ENCODE measurements at places on chromosomes 16 and 17.

- no peak for DNase-seq
Measured at GRCh38 chr16:66143415-66143814, 223.1 kb upstream of the CDH5 start.

- DNase-seq, result no peak
Measured at GRCh38 chr16:66265048-66265415, 101.5 kb upstream of the CDH5 start.

- peak; percentile 2 for DNase-seq
Measured at GRCh38 chr17:58432806-58433573, 15.7 kb upstream of the RNF43 start.

DNA sequence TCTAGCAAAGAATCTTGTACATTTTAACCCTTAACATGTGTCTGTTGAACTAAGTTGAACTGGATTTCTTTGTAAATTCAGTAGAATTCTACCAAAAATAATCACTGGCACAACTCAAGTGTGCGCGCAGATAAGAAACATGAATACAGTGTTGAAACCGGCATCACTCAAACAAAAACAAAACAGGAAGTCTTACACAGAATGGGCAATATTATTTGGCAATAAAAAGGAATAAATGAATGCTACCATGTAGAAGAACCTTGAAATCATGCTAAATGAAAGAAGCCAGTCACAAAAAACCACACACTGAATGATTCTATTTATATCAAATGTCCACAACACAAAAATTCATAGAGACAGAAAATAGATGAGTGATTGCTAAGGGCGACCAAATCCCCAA is 102.9 kb upstream of the ZFHX3 start:
- DNase-seq, result no peak

DNA sequence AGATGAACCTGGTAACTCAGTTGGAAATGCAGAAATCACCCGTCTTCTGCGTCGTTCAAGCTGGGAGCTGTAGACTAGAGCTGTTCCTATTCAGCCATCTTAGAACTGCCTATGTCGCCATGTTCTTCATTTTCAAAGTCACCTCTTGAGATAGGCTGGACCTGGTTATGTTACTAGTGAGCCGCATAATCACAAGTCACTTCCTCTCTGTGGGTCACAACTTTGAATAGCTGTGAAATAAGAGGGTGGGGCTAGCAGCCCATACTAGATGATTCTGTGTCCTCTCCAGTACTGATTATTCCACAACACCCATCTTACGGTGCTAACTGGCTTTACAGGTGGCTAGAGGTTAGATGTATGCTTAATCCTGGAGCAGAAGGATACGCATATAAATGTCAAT is 74.2 kb downstream of the VPS53 start:
- DNase-seq, result no peak

DNA sequence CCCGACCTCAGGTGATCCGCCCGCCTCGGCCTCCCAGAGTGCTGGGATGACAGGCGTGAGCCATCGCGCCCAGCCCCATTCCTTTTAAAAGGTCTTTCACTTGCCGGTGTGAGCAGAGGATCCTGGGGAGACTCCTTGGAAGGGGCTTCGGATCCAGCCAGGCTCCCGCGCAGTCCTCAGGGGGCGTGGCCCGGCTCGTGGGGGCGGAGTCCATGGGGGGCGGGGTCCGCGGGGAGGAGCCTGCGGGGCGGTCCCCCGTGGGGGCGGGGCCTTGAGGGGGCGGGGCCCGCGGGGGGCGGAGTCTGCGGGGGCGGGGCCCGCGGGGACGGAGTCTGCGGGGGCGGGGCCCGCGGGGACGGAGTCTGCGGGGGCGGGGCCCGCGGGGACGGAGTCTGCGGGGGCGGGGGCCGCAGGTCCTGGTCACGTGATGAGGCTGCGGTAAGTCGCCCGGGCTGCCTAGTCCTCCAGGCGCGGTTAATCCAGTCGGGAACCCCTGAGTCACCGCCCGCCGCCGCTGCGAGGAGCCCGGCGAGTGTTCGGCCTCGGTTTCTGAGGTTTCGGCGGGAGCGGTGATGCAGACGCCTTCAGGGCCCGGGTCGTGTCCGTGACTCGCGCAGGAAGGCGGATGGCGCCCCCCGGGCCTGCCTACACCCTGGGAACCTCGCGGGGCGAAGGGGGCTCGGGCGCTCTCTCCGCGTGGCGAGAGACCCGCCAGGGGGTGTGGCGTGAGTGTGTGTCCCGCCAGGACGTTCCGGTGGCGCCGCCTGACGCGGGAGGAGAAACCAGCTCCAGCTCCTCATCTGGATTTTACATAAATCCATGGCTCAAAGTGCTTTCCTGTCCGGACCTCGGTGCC is 23.6 kb upstream of the ABR start:
- peak; percentile 63 for DNase-seq

- peak; percentile 12 for DNase-seq
Measured at GRCh38 chr16:81237282-81237681, 1.2 kb upstream of the BCO1 start.

GRCh38 chr17:42133461-42134041 is 10.9 kb downstream of the HSPB9 start:
- DNase-seq, result no peak

- no peak for DNase-seq
Measured at GRCh38 chr17:75183999-75184884, 1.5 kb upstream of the SUMO2 start.

DNA sequence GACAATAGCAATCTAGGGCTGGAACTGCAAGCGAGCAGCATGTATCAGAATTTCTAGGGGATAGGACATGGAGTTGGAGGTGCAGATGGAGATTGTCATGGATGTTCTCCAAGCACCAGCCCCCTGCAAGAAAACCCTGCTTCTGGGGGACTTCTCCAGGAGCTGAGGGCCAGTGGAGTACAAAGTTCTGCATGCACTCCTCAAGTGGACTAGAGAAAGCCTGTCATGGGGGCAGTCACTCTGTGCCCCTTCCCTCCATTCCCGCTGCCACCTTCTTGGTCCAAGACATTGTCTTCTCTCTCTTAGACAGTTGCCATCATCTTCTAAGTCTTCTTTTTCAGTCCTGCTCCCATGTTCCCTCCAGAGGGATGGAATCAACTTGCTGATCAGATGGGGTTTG is 87.9 kb downstream of the AIPL1 start:
- no peak for DNase-seq

DNA sequence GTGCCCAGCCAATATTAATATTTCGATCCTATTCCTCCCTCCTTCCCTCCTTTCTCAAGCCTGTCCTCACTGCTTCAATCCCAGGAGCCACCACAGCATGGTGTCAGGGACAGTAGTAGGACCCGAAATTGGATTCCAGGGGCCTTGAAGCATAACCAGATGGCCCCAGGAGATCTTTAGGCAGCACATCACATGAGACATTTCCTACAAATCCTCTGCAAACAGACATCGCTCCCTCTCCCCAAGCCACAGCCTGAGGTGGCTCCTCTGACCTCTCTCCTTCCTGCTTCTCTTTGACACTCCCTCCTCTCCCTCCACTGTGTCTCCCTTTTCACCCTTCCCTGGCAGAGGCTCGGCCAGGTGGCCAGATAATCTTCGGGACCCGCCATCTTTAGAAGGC is 76.6 kb downstream of the BMERB1 start:
- no peak for DNase-seq

- DNase-seq, result peak; percentile 50
Measured at GRCh38 chr17:39704821-39705551, 5.1 kb downstream of the ERBB2 start.

- DNase-seq, result peak; percentile 92
Measured at GRCh38 chr16:64475627-64476351, 646.1 kb downstream of the CDH11 start.

DNA sequence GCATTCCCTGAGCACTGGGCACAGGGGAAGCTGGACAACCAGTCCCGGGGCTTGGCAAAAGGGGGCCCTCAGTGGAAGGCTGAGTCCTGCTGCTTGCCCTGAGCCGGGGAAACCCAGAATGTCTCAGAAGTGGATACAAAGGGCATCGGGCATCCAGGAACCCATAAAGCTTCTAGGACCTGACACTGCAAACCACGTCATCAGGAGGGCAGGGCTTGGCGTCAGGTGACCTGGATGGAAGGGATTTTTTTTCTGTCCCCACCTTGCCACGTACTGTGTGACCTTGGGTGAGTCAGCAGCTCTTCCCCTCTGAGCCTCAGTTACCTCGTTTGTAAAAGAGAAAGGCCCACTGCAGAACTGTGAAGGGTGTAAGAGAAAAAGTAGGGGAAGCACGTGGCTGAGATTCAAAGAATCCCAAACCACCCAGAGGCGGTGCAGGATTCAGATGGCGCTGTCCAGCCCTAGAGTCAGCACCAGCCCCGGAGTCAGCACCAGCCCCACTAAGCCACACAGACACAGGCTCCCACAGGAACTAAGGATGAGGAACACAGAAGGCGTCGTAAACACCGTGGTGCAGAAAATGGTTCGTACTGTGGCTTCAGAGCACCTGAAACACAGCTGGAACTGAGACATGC is 53.7 kb downstream of the C16orf95 start:
- no peak for DNase-seq

- DNase-seq, result no peak
Measured at GRCh38 chr17:73750975-73751374, 106.7 kb upstream of the SDK2 start.

DNA sequence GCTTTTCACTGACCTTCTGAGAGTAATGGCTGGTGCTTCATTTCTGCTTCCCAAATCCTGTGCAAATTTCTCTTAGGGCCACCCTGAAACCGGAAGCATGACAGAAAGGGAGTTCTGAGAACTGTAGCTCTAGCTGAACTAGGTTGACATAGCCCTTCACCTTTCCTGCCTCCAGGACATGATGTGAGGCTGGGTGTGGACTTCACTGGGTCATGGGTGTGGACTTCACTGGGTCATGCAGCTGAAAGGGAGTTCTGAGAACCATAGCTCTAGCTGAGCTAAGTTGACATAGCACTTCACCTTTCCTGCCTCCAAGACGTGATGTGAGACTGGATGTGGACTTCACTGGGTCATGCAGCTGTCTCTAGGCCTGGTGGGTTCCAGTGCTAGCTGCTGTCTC is 54.3 kb upstream of the NLRP1 start:
- DNase-seq, result no peak

- peak; percentile 16 for DNase-seq
Measured at GRCh38 chr17:26809033-26809432, 484.9 kb upstream of the WSB1 start.

DNA sequence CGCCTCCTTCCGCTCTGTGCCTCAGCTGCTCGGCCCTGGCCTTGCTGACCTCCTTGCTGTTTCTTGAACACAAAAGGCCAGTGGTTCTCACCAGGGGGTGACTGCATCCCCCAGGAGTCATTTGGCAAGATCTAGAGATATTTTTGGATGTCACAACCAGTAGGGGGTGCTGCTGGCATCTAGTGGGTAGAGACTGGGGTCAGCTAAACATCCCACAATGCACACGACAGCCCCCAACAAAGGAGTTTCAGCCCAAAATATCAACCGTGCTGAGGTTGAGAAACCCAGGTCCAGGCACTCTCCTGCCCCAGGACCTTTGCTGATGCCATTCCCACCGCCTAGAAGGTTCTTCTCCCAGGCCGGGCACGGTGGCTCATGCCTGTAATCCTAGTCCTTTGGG is 39.7 kb downstream of the ABCC6 start:
- DNase-seq, result peak; percentile 16

GRCh38 chr16:73713251-73713650 is 583.4 kb upstream of the PSMD7 start:
- DNase-seq, result no peak

DNA sequence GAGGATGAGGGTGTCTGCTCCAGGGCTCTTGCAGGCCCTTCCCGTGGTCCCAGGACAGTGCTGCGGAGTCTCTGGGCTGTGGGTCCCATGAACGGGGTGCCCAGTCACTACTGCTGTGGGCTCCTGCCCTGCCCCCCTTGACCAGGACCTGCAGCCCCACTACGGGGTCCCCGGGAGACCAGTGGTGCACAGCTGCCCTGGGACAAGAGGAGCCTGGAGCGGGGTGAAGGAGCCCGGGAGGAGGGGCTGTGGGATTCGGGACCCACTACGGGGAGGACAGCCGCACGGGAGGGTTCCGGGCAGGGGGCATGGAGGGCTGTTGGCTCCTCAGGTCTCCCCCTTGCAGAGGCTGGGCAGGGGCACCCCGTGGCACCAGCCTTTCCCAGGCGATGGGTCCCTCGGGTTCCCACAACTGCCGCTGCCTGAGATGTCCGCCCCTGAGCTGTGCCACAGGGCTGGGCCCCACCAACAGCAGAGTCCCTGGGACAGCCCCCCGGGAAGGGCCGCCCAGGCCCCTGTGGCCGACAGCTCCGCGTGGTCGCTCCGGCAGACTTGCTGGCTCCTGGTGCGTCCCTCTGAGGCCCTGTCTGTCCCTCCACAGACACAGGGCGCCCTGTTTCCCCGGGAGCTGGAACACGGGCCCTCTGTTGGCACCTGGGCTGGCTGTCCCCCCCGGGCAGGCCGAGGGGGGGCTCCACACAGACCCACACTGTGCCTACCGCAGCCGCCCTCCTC is 52.1 kb upstream of the GNG13 start:
- DNase-seq, result no peak

DNA sequence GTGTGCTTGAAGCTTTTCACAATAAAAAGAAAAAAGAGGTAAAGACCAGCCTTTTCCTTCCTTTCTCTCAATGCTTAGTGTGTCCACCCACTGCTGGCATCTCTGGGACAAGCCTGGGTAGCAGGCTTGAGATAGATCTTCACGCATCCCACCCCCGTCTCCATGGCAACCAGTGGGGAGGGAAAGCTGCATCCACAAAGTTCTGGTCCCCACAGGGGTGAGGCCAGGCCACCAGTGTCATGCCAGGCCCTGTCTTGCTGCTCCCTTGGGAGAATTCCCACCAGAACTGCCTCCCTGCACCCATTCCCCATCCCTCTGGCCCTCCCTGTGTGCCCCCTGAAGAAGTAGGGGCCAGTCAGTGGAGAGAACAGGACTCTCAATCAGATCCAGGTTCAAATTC is 259.9 kb downstream of the MRTFB start:
- no peak for DNase-seq

DNA sequence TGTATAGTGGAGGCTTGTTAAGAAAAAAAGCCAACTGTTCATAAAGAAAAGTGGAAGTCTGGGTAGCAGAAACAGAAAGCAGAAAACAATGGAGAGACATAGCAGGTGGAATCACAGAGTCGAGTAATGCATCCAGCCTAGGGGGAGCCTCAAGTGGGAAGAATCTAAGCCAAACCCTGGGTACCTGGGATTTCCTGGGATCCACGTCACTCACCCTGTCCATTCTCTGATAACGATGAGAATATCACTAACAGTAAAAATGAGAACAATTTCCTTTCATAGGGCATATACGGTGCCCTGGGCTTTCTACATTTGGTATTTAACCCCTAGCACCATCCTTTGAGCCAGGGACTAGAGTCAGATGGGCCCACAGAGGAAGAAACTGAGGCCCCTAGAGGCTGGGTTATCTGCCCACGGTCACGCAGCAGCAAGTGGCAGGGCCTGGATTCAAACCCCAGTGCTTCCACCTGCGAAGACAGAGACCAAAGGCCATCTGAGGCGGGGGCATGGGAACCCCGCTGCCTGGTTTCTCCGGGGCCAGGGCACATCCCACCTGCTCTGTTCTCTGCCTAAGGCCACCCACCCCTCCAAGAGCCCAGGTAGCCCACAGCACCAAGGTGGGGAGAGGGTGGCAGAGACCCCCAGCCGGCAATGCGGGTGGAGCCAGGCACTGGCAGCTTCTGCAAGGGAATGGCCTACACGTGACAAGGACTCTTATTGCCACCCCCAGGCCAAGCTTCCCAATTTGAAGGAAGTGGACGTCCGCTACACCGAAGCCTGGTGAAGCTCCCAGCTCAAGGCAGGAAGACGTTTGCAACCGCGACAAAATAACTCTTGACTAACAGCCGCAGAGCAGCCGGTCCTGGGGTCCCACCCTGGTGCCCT is 69.8 kb upstream of the PLCG2 start:
- no peak for DNase-seq

Measured in choroid plexus epithelial cell (primary cell).